Kidney (tissue), 22 donors: ENCODE measurements at places on chromosomes 4 and X. TPM values are rescaled to one million over a fixed set of nuclear protein-coding genes. Genes with fewer than 3 reads are reported as not detected.
A peak's percentile ranks its signal among the peaks of the same experiment; 100 is the strongest.

The NPY5R gene
- total RNA-seq: 3.0 TPM

The VCX3A gene
- total RNA-seq: not detected

DNA sequence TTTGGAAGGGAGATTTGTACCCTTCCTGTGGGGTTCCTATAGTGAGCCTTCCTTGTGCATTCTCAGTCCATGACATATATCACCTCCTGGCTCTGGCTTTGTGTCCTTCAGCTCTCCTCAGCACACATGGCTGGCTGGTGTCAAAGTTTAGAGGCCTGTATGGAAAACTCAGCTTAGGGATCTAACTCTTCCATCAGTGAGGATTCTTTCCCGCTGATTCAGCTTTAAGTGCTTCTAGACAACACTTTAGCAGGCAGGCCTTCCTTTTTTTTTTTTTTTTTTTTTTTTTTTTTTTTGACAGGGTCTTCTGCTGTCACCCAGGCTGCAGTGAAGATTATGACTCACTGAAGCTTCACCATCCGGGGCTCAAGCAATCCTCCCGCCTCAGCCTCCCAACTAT lies 84.2 kb downstream of the NPNT start:
- no peaks in the 10 kb centered on the region for H3K36me3 ChIP-seq
- DNase-seq: no peak
- no peaks in the 10 kb centered on the region for H3K27me3 ChIP-seq
- H3K4me1 ChIP-seq: peaks cover 6% of the 10 kb centered on the region
- peak overlapping the region; percentile 33 for H3K27ac ChIP-seq

DNA sequence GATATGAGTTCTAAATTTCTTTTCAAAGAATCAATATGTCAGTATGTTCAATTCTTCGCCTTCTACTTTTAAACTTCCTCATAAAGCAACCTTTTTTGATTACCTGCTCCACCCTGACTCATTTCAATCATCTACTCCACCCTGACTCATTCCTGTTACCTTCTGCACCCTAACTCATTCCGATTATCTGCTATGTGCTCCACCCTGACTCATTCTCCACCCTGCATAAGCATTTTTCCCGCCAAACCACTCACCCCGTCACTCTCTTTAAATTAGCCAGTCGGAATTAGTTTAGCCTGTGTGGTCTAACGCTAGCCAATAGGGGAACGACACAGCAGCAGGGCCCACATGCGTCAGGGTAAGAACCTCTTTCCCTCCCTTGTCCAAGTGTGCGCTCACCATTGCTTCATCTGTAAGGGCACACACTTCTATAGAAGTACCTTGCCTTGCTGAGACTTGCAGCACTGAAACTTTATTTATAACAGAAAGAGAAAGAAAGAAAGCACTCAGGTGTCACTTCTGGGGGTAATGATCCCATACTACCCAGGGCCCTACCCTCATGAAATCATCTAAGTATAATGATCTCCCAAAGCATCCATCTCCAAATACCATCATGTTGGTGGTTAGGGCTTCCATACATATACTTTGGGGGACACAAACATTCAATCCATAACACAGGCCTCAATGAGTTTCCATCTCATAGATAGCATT lies 875.2 kb downstream of the RAPGEF2 start:
- H3K4me3 ChIP-seq: no peak overlapping the region
- DNase-seq: no peak
- no peaks in the 10 kb centered on the region for H3K27me3 ChIP-seq
- no peak overlapping the region for H3K27ac ChIP-seq

DNA sequence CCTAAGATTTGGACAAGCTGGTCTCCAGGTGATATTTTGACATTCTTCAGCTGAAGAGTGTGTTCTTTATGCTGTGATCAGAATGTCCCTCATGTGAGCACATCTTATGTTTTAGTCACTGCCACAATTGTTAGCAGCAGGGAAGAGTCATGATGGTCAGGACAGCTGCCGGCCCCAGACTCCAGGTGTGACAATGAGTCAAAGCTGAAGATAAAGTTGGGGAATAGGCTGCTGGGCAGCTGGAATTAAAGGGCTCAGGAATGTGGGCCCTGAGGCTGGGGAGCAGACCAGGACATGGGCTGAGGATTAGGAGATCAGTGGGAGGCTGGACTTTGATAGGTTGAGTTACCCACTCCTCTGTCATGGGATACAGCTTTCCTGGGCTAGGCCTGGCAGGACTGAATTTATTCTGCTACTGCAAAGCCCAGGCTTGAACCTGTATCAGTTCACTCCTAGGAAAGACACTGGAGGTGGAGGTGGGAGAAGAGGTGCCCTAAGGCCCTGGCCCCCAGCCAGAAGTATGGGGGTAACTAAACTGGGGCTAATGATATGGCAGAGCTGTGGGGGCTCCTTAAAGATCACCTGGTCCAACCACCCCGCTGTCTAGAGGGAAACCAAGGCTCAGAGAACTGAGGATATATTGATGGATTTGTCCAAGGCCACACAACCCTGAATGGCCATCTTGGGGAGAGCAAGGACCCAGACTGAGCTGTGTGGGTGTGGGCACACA lies 119.5 kb downstream of the PJA1 start:
- no peaks in the 10 kb centered on the region for H3K36me3 ChIP-seq
- H3K4me3 ChIP-seq: no peak overlapping the region
- H3K27ac ChIP-seq: no peak overlapping the region
- H3K27me3 ChIP-seq: no peaks in the 10 kb centered on the region
- DNase-seq: no peak
- H3K4me1 ChIP-seq: no peaks in the 10 kb centered on the region

- no peak overlapping the region for H3K4me3 ChIP-seq
- H3K4me1 ChIP-seq: peaks cover 9% of the 10 kb centered on the region
- H3K36me3 ChIP-seq: no peaks in the 10 kb centered on the region
- no peak overlapping the region for H3K27ac ChIP-seq
- no peaks in the 10 kb centered on the region for H3K27me3 ChIP-seq
Observed at GRCh38 chrX:129772796-129773431, 6.8 kb upstream of the SASH3 start.
